ENCODE measurements at places on chromosomes 6 and 20. TPM values are rescaled to one million over a fixed set of nuclear protein-coding genes. Genes with fewer than 3 reads are reported as not detected.

GRCh38 chr20:8254911-8255582 is 123.0 kb downstream of the PLCB1 start:
- DNase-seq, result no peak

- DNase-seq, result no peak
Measured at GRCh38 chr6:113412589-113413357, 444.4 kb upstream of the MARCKS start.

GRCh38 chr6:158660333-158660754 is 10.5 kb downstream of the SYTL3 start:
- peak; percentile 52 for DNase-seq

GRCh38 chr20:52039790-52040189 is 151.8 kb downstream of the ZFP64 start:
- DNase-seq, result no peak

GRCh38 chr20:44231713-44232468 is 15.2 kb upstream of the GDAP1L1 start:
- no peak for DNase-seq

- no peak for DNase-seq
Measured at GRCh38 chr6:120646101-120646500, 688.2 kb downstream of the TBC1D32 start.

DNA sequence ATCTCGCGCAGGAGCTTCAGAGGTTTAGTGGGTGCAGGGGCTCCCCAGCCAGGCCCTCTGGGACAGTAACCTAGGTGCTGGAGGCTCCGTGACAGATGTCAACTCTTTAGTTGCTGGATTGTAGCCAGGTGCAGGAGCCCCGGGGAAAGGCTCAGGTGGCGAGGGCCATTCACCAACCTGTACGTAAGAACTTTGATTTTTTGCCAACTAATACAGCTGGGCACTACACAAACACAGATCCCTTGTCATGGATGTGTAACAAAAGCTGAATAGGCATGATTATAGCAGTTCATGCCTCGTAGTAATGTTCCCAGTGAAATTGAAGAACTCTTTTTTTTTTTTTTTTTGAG is 82.6 kb downstream of the CDC5L start:
- DNase-seq, result no peak

- no peak for DNase-seq
Measured at GRCh38 chr6:112289038-112289566, 34.7 kb upstream of the LAMA4 start.

GRCh38 chr6:84137051-84137375 is 90.4 kb downstream of the CEP162 start:
- no peak for DNase-seq

DNA sequence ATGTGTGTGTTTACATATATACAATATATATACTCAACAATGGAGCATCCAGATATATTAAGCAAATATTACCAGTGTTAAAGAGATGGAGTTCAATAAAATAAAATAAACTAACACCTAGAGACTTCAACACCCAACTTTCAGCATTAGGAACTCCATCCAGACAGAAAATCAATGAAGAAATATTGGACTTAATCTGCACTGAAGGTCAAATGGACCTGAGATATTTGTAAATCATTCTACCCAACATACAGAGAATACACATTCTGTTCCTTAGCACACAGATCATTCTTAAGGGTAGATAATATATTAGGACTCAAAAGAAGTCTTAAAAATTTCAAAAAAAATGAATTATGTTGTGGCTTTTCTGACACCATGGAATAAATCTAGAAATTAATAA is 832.3 kb upstream of the ADGRB3 start:
- no peak for DNase-seq

DNA sequence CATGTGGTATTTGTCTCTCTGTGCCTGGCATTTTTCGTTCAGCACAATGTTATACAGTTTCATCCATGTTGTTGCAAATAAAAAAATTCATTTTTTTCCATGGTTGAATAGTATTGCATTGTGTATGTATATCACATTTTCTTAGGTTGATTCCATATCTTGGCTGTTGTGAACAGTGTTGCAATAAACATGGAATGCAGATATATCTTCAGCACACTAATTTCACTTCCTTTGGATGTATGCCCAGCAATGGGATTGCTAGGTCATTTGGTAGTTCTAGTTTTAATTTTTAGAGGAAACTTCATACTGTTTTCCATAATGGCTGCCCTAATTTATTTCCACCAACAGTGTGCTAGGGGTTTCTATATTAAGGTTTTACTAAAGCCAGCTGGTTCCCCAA is 52.6 kb downstream of the GFRAL start:
- DNase-seq, result no peak

GRCh38 chr20:45779011-45779915 is 12.4 kb downstream of the WFDC3 start:
- peak; percentile 64 for DNase-seq

DNA sequence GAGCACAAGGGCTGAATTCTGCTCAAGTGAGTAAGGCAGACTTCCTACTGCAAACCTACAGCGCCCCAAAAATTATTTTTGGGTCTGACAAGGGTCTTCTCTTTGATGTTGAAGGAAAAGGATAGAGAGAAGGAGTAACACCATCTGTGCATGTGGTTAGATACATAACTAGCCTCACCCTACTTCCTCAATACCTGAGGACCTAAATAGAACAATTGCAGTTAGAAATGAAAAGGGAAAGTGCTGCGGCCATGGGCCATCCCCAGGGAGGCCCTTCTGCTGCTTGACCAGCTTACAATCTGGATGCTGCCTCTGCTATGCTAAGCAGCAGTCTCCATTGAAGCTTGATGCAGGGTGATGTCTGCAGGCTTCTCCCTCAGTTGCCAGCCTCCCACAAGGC is 63.2 kb upstream of the ARMH2 start:
- no peak for DNase-seq

DNA sequence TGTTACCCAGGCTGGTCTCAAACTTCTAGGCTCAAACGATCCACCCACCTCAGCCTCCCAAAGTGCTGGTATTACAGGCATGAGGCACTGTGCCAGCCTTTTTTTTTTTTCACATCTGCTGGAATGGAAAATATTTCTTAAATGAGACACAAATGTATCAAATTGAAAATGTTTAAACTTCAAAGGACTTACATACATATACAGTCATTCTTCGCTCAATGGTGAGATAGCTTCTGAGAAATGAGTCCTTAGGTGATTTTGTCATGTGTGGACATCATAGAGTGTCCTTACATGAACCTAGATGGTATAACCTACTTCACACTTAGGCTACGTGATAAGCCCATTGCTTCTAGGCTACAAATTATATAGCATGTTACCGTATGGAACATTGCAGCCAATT is 43.1 kb downstream of the MICA start:
- DNase-seq, result no peak

GRCh38 chr6:82567621-82568020 is 204.0 kb downstream of the TPBG start:
- DNase-seq, result no peak

- no peak for DNase-seq
Measured at GRCh38 chr6:54282186-54282585, 26.1 kb upstream of the TINAG start.

Gene SIRPG
- under 0.01 TPM for total RNA-seq

Gene SLC2A10
- 5.1 TPM for total RNA-seq

Gene GSTA2
- total RNA-seq, result not detected

Gene OLIG3
- total RNA-seq, result not detected

Gene SLC4A11
- 0.27 TPM for total RNA-seq

Gene CPXM1
- 150 TPM for total RNA-seq

Gene NELFCD
- total RNA-seq, result 54.9 TPM

Gene NRN1
- not detected for total RNA-seq

Gene BNIP5
- not detected for total RNA-seq
